Activated naive CD8-positive, alpha-beta T cell treated with anti-CD3 and anti-CD28 coated beads, Interleukin-2, amount 50 U/mL, for 24 hours (primary cell): ENCODE measurements at places on chromosomes 1 and 21.

DNA sequence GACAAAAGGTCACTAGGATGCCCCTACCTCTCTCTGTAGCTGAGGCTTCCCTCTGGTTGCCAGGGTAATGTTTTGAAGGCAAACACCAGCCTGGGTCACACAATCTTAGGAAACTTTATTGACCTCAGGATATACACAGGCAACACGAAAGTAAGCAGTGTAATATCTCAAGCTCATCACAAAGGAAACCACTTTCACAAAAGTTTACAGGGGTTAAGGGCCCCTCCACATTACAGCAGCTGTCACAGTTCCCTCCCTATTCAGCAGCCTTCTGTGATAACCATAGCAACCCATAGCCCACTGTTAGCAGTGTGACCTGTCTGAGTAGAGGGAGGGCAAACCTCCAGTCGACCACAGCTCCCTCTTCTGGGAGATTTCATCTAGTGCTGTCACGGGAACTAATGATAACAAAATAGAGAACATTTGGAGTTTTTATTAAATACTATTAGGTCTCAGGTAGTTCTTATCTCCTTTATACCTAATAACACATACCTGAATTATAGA is 149.8 kb downstream of the PTPRC start:
- DNase-seq: peak; percentile 26

GRCh38 chr1:230427981-230428380 is 1.8 kb upstream of the PGBD5 start:
- DNase-seq: no peak

DNA sequence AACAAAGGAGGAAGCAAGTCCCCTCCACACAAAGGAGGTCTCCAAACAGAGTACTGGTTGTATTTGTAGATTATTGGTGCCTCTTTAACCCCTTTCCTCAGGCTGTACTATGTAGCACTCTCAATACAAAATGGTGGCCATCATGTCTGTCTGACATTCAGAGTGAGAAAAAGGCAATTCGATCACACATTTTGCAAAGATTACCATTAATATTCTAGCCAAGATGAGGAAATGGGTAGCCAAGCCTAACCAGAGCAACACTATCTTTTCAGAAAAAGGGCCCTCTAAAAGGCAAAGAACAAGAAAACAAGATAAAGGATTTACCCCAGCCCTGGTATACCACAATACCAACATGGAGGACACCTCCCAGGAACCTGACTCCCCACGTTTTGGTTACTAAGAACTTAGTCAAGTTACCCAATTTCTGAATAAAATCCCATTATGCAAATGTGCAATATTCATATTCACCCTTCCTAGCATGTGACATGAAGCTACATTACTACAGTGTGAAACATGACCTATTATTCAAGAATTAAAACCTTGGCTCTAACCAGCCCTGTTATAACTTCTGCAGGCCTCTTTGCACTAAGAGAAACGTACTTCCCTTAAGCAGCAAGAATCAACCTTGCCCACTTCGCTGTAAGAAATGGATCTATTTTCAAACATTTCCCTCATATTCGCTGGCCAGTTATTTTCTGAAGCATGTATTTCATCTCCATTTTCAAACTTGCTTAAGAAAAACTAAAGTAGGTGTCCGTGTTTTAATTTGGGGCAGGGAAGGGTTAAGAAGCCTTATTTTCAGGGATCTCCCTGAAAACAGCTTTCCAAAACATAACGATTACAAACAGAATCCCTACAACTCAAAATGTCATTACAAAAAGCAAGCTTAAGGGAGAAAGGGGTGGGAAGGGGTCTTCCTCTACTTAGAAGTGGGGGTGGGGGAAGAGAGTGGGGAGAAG is 2.1 kb downstream of the KDM5B start:
- peak; percentile 28 for DNase-seq

GRCh38 chr1:152035539-152036266 is 1.1 kb downstream of the S100A11 start:
- no peak for DNase-seq

DNA sequence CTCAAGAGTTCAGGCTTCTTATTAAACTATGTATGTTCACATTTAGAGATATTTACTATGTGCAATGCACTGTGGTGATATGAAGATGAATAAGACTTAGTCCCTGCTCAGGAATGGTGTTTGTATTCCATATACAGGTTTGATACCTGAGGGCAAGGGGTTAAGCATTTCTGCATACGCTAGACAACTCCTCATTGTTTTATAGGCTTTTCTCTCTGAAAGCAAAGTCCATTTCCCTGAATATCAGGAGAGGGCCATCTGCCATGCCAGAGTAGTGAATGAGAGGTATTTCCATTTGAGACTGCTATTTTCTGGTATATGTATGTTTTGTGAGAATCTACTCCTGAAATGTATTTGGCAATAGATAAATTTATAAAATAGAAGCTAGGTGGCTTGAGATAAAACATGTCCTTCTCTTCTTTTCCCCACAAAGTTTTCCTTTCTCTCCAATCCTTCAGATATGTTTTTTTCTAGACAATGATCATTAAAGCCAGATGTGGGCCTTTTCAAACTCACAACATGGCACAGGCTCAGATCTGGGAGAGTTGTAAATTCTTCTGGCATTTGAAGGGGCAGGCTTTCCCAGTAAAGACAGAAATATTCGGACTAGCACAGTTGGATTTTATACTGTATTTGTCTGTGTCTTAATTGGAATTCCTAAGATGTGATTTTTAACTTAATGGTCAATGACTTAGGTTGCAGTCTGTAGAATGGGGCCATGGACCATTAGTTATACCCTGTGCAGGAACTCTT is 73.3 kb upstream of the WDR26 start:
- no peak for DNase-seq

DNA sequence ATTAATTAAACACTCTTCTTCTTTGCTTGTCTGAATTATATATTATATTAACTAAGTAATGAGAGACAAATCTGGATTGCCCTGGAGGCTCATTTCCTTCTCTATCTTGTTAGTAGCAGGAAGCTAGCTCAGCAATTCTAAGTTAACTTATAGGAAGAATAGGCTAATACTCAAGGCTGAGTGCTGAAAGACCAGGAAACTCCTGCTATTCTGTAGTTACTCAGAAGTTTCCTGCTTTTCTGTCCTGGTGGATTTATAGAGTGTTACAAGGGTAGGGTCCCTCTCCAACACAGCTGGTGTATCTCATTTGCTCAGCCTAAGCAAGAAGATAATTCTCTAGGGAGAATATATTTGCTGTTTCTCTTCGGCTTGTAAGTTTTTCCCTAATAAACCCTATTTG is 29.2 kb downstream of the HSPA13 start:
- no peak for DNase-seq

DNA sequence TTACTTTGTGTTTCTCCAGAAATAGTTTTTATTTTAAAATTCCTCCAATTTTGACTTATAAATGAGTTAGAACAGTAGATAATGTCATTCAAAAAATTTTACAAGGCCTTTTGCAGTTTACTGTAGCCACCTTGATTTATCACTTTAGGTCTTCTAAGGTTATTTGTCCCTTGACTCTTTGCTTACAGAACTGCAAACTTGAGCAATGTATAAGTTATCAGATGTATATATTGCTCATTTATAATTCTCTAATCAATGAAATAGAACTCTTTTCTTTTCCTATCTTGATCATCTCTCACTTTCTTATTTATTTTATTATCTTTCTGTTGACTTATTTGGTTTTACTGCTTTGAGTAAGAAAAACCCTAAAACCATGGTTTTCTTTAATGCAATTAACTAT is 5.8 kb upstream of the SPTA1 start:
- DNase-seq: no peak

- peak; percentile 20 for DNase-seq
Measured at GRCh38 chr1:101108111-101108500, 82.5 kb upstream of the DPH5 start.

GRCh38 chr1:43550598-43551246 is 20.0 kb downstream of the PTPRF start:
- no peak for DNase-seq

DNA sequence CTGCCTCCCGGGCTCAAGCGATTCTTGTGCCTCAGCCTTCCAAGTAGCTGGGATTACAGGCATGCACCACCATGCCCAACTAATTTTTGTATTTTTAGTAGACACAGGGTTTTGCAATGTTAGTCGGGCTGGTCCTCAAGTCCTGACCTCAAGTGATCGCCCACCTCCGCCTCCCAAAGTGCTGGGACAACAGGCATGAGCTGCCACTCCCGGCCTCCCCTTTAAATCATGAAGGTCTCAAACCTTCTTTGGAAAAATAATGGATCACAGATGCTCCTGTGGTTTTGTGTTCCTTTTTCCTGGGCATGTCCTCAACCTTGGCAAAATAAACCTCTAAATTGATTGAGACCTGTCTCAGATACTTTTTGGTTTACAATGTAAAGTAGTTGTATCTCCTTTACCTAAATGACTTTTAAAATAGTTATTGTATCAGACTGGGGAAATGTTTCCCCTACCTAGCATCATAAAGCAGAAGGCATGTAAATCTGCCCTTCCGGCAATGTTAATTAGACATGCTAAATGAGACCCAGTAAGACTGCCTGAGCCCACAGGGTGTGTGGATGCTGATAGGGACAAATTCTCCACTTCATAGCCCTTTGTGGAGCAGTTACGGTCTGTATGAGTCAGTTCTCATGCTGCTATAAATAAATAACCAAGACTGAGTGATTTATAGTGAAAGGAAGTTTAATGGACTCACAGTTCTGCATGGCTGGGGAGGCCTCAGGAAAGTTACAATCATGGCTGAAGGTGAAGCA is 27.8 kb downstream of the CBR1 start:
- DNase-seq: no peak

DNA sequence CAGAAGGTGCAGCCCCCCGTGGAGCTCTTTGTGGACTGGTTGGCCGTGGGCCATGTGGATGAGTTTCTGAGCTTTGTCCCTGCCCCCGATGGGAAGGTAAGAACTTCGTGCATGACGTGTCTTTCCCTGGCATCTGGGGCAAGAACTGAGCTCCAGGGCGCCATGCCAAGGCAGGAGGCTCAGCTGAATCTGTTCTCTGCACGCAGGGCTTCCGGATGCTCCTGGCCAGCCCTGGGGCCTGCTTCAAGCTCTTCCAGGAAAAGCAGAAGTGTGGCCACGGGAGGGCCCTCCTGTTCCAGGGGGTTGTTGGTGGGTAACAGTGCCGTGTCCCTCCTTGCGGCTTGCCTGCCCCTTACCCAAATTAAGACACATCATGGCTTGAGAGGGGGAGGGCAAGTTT is 27.7 kb downstream of the PADI3 start:
- DNase-seq: no peak
